ENCODE measurements at places on chromosomes 1 and 21.

DNA sequence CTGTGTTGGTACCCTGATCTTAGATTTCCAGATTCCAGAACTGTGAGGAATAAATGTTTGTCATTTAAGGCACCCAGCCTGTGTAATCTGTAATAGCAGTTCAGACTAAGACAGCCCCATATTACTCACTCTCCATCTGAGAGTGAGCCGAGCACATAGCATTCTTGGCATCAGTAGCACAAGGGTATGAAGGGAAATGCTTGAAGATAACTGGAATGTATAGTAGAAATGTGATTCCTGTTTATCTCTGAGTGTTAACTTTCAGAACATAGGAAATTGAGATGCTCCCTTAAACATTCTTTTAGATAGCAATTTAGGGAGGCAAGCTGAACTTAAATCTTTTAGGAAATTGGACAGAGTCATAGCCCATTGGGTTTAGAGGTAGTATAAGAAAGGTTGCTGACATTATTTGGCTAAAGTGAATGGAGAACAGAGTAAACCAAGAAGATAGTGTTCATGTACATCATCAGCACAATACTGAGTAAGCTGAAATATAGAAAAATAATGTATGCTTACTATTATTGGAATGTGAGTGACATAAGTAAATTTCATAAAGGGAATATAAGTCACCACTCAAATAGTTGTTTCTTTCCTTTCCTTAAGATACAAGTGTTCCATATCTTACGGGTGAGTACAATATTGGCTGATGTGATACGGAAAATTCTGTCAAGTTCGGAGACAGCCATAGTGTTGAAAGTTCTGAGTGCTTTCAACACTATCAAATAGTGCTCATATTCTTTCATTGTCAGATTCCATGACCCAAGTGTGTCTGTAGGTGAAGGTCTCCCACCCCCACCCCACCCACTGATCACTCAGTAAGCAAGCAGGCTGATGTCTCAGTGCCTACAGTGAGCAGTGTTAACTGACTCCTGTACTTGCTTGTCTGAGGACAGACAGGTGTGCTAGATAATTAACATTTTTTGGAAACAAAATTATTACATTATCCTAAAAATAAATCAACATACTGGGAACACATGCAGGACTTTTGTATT is 73.7 kb downstream of the LRRC8D start:
- DNase-seq = no peak

GRCh38 chr1:110783292-110783918 is 89.5 kb upstream of the CD53 start:
- peak; percentile 60 for DNase-seq

GRCh38 chr1:206079135-206079534 is 26.2 kb downstream of the RHEX start:
- DNase-seq = no peak

- no peak for DNase-seq
Observed at GRCh38 chr1:221937155-221937953, 195.5 kb upstream of the DUSP10 start.

- no peak for DNase-seq
Observed at GRCh38 chr1:231359113-231359512, 21.0 kb downstream of the SPRTN start.

DNA sequence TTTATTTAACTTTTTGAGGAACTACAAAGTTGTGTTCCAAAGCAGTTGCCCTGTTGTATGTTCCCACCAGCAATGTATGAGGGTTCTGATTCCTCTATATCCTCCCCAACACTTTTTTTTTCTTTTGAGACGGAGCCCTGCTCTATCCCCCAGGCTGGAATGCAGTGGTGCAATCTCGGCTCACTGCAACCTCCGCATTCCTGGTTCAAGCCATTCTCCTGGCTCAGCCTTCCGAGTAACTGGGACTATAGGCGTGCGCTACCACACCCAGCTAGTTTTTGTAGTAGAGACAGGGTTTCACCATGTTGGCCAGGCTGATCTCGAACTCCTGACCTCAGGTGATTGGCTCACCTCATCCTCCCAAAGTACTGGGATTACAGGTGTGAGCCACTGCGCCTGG is 60.4 kb upstream of the ENAH start:
- DNase-seq = no peak

DNA sequence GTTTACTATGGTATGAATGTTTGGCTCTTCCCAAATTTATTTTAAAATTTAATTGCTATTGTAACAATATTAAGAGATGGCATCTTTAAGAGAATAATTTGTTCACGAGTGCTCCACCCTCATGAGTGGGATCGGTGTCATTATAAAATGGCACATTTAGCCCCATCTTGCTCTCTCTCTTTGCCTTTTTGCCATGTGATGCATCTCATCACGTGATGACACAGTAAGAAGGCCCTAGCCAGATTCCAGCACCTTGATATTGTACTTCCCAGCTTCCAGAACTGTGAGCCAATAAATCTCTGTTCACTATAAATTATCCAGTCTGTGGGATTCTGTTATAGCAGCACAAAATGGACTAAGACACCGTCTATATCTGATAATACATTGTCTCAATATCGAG is 355.8 kb downstream of the AMY1C start:
- no peak for DNase-seq

DNA sequence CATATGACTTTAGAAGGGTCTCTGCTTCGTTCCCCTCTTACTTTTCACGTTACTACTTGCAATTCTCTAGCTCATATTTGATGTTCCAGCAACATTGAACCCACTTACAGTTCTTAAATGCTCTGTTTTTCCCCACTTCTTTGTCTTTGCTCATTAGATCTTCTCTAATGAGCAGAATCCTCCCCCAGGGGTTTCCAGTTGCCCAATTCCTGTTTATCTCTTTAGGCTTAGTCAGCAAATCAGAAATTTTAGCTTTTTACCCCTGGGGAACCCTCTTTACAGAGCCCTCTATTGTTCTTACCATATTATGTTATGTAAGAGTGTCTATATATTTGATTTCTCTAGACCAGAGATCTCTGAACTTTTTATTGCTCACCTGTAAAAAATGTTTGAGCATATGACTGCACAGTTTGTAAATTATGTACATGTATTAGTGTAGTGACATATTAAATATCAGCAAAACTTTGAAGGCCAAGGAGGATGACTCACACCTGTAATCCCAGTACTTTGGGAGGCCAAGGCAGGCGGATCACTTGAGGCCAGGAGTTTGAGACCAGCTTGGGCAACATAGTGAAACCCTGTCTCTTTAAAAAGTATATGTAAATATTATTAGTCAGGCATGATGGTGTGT is 71.4 kb downstream of the FNBP1L start:
- DNase-seq = no peak

DNA sequence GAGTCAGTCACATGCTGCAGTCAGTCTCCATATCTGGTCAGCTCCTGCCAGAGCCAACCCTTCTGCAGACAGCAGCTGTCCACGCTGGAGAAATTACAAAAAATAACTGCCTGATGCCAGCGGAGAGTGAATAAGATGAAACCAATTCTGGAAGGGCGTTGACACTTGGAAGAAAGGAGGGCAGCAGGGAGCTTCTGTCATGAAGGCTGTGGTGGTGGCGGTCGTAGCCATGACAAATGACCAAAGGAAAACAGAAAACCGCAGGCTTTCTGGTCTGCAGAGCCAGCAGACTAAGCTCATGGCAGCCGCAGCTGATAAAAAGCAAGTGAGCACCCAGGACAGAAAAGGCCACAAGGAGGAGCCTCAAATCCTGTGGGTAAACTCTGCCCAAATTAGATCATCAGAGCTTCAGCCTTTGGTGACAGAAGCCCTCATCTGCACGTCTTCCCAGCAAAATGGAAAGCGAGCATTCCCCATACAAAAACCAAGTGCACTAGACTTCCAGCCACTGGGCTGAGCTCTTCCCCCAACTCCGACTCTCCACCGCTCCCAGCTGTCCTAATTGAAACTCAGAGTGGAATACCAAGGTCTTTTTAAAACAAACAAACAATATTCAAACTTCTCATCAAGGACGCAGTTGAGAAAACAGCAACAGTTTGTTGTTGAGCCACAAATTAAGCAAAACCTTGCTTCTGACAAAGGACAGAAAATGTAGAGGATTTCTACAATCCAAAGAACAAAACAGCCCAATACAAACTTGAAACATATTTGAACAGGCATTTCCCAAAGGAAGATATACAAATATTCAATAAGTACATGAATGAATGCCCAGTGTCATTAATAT is 28.7 kb downstream of the RSPH1 start:
- no peak for DNase-seq

DNA sequence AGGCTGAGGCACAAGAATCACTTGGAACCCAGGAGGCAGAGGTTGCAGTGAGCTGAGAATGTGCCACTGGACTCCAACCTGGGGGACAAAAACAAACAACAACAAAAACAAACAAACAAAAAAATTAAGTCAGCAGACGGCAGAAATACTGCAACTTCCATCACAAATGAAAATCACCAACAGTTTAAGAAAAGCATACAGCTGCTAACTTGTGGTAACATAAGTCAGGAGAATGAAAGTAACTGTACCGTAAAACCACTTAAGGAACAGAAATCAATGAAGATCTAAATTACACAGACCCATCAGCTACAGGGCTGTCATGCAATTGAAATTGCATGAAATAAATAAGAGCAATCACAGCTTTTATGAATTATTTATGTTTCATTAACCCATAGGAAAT is 25.0 kb downstream of the MCOLN2 start:
- no peak for DNase-seq

GRCh38 chr1:155941845-155942531 is 550 bp downstream of the RXFP4 start:
- no peak for DNase-seq

GRCh38 chr21:35145626-35146233 is 96.6 kb upstream of the RUNX1 start:
- DNase-seq = no peak

DNA sequence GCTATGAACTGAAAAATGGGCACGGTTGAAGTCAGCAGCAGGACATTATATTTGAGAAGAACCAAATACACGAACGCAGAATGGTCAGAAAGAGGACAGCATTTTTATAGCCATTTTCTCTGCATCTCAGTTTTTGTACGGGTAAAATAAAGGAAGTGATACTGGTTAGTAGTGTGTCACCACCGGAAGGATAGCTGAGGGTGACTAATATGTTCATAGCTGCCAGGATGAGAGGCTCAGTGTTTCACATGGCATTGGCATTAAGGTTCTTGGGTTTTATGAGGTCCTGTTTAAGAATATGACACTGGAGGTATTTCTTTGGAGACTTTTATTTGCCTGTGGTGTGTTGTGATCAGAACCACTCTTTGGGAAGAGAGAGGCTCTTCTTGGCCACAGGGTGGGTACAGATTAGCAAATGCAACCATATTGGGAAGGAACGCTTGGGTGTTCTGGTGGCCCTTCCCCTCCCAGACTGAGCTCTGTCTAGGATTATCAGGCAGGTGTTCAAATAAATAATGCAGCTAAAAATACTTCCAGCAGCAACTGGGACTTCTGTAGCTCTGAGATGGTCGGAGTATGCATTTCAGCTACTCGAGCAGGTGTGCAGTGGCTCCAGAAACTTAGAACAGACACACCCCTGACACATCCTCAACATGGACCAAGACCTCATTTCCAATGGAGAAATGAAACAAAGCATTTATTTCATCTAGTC is 158.2 kb downstream of the PBX1 start:
- DNase-seq = no peak

DNA sequence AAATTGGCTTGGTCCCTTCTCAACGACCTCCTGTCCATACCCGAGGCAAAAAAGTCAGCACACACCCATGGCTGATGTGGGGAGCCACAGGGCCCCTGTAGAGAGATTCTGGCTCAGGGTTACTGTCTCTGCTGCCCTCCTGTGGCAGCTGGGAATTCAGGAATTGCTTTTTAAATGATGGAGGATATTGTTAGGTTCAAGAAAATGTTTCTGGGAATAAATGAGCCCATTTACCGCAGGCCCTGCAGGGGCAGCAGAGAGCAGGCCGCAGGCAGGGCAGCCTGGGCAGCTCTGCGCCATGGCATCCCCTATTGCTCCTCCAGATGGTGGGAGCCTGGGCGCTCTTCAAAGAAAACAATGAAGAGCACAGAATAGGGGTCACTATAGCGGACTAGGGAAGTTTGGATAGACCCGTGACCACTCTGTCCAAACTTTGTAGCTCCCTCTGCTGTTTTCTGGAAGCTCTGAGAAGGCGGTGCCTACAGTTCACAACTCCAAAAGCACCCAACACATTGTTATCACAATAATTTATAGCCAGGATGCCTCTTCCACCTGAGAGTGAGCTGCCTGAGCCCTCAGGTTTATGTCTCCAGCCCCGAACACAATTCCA is 201.1 kb downstream of the BACH1 start:
- peak; percentile 52 for DNase-seq

GRCh38 chr1:232239998-232240397 is 389.9 kb downstream of the SIPA1L2 start:
- DNase-seq = no peak

GRCh38 chr1:43577655-43578542 is 47.2 kb downstream of the PTPRF start:
- DNase-seq = no peak

DNA sequence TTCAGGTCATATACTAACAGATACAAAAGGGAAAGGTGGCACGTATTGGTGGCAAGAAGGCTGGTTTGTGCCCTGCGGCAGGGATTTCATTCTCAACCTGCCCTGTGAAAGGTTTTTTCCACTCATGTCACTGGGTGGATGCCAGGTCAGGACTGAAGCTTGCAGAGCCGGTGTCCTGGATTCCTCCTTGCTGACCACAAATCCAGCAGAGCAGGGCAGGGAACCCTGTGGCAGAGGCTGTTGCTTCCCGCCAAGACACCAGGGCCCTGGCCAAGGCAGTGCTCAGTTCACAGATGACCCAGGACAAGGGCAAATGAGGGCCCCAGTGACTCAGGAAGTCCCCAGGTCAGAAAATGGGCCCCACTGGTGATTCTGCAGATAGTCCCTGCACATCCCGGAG is 16.4 kb downstream of the BSND start:
- no peak for DNase-seq

GRCh38 chr21:15206514-15206913 is 141.7 kb upstream of the NRIP1 start:
- no peak for DNase-seq

- DNase-seq = no peak
Observed at GRCh38 chr1:156627313-156627880, 8.2 kb downstream of the HAPLN2 start.
